Effector memory CD8-positive, alpha-beta T cell (primary cell): ENCODE measurements at places on chromosomes 2 and 18.

- no peak for DNase-seq
Measured at GRCh38 chr2:147204102-147204501, 640.7 kb upstream of the ACVR2A start.

DNA sequence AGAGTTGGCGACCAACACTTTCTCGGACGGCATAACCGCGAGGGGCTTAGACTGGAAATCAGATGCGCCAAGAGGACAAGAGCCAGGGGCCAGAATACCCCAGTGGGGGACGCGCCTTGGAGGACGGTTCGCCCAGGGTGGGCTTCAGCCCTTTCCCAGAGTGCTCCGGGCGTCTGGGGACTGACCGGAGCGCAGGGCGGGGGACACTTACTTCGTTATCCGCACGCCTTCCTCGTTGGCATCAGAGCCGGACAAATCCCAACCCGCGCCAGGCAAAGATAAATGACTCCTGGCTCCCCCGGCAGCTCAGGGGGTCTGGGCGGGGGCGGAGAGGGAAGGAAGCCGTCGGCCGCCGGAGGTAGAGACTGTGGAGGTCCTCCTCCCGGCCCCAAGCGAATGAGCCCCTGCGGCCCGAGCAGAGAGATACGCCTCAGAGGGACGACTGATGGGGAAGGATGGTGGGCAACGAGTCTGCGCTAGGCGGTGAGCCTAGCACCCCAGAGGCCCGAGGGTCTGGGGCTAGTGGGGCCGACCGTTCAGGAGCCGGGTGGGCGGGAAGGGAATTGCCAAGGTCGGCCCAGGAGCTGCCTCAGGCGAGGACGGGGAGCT, 4.7 kb upstream of the SATB2 start:
- DNase-seq: no peak

DNA sequence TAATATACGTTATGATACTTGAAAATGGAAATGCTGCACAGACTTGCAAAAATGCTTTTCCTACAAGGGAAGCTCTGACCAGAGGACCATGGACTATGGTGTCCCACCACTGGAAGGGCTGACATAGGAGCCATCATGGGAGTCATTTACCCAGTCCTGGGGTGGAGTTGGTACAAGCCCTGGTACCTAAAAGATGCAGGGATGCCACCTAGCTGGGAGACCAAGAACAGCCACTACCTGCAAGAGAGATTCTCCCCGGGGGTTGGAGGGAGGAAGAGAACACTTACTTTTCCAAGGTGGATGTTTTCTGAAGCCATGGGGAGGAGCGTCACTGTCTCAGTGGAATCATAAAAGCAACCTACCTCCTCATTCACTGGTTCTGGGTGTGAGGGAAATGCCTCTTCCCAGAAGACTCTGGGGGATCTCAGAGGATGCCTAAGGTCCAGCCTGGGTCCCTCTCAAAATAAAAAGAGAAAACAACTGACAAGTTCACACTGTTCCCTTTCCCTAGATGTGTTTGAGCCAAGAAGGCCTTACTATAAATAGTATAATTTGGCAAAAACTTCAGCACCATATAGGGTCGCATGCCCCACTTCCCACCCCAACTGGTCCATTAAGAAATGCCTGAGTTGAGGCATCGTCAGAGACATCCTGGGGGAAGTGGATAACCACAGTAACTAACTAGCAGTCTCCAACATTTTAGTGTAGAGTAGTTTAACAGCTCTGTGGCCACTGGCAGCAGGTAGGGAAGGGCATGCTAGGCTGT, 39.9 kb downstream of the REEP1 start:
- DNase-seq: no peak

GRCh38 chr2:159895258-159896065, 97.5 kb upstream of the CD302 start:
- DNase-seq: no peak

GRCh38 chr2:11742317-11742701, 4.1 kb upstream of the LPIN1 start:
- DNase-seq: no peak

GRCh38 chr2:229688141-229688540, 26.2 kb downstream of the DNER start:
- no peak for DNase-seq

DNA sequence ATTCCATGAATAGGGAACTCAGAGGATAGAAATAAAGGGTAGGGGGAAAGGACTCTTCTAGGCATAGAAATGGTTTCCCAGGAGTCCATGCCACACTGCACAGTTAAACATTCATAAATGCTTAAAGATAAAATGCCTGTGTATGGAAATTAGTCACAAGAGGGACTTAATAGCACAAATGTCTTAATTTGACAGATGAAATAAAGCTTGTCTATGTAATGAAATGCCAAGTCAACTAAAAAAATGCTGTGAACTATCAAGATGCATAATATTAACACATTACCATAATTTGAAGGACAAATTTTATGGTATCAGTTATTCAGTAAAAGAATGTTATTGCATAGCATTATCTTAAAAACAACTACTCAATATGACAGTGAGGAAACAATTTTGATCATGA, 553.2 kb upstream of the NETO1 start:
- no peak for DNase-seq

- DNase-seq: no peak
Measured at GRCh38 chr2:924701-925100, 25.9 kb upstream of the SNTG2 start.

DNA sequence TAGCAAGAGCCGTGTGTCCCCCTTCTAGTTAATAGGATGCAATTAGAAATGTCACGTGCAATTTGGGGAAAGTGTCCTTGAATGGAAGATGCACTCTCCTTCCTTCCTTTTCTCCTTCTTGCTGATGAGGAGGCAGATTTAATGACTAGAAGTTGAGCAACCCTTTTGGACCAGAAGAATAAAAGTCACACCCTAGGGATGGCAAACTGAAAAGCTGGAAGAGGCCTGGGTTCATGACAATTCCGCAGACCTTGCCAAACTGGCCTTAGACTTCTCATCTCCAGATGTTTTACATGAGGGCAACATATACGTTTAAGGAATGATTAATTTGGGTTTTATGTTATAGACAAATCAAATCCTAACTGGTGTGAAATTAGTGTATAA, 38.6 kb upstream of the NCOA1 start:
- no peak for DNase-seq

GRCh38 chr2:201969938-201970785, 63.5 kb upstream of the FZD7 start:
- DNase-seq: no peak

DNA sequence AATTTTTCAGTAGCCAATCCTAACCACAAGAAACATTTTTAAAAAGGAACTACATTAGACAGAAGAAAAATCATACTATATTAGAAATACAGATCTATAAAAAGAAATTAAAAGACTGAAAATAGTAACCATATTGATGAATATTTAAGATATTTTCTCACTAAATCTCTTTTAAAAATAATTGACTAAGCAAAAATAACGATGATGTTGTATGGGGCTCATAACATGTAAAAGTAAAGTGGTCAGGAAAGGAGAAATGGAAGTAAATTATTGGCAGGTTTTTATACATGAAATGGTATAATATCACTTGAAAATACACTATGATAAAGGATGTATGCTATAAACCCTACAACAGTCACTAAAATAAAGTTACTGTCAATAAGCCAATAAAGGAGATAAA, 5.4 kb downstream of the WDPCP start:
- no peak for DNase-seq

GRCh38 chr18:2971741-2972552, 41.0 kb downstream of the LPIN2 start:
- DNase-seq: peak; percentile 68

DNA sequence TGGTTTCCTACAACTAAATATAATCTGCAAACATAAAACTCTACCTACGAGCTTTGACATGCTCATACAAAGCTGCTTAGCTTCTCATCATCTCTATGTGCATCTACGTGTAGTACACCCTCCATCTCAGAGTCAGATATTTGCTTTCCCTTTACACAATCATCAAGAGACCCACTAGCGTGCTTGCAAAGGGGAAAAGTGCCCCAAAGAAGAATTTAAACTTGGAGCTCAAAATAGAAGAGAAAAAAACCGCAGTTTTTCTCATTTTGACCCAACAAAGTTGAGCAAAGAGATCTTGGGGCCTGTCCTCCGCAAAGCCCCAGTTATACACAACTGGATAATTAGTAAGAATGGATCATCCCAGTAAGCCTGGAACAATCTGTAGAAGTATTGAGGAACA, 104.1 kb downstream of the PAX3 start:
- no peak for DNase-seq

- DNase-seq: no peak
Measured at GRCh38 chr2:64652231-64653108, 1.2 kb downstream of the SERTAD2 start.

DNA sequence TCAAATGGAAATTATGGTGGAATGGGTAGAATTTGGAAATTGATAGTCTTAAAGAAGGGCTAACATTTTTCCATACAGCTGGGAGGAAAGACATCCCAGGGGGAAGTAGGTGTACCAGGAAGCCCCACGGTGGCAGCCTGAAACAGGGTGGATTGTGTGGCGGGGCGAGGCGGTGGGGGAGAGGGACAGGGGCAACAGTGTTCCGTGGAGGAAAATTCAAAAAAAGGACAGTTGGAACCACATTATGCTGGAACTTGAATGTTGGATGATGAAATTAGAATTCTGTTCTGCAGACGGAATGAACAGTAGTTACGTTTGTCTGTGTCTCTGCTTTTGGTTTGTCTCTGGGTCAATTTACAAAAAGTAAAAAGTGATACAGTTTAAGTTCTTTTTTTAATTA, 10.6 kb upstream of the CIB4 start:
- DNase-seq: no peak

DNA sequence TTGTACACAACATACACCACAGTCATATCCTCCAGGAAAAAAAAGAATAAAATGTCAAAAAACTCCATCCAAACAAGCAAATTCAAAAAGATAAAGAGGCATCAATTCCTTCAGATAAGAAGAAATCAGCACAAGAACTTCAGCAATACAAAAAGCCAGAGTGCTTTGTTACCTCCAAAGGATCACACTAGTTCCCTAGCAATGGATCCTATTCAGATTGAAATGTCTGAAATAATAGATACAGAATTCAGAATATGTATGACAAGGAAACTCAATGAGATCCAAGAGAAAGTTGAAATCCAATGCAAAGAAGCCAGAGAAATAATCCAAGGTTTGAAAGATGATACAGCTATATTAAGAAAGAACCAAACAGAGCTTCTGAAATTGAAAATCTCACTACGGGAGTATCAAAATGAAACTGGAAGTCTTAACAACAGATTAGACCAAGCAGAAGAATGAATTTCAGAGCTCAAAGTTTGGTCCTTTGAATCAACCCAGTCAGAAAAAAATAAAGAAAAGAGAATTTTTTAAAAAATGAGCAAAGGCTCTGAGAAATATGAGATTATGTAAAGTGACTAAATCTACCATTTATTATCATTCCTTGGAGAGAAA, 80.6 kb downstream of the TRABD2A start:
- no peak for DNase-seq

- no peak for DNase-seq
Measured at GRCh38 chr2:172380436-172381274, 46.7 kb upstream of the ITGA6 start.

DNA sequence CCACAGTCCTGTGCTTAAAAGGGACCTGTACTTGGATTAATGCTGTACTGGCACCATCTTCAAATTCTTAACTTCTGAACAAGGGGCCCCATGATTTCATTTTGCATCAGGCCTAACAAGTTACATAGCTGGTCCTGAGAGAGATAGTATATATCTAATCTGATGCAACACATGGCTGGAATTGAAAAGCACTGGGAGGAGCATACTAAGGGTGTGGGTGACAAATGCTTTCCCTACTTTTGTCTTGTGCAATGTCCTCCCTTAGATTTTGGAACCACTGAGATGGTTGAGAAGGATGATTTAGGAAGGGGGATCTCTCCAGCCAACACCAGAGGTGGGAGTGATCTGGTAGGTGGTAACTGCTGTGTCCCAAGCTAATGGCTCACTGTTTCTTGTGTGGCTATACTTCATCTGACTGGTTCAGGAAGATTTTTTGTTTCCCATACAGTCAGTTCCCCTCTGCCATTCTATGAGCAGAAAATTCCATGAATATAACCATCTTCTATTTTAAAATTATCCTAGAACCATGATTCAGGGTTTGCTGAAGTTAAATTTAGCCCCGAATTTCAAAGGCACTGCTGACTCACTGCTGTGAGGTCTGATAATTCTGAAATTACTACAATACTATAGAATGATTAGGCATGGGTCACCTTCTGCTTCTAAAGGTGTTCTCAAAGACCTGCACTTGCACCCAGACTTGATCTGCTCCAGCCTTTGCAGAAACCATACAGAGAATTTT, 108.3 kb upstream of the NCKAP5 start:
- no peak for DNase-seq

GRCh38 chr2:20698916-20699613, 32.1 kb downstream of the GDF7 start:
- DNase-seq: no peak

GRCh38 chr2:70772486-70773155, 4.6 kb upstream of the ADD2 start:
- DNase-seq: no peak

GRCh38 chr2:235660484-235661082, 166.7 kb downstream of the AGAP1 start:
- no peak for DNase-seq

GRCh38 chr2:32009516-32010256, 1.1 kb downstream of the MEMO1 start:
- DNase-seq: peak; percentile 23
